Astrocyte of the hippocampus (primary cell): ENCODE measurements at places on chromosomes 4 and X.

DNA sequence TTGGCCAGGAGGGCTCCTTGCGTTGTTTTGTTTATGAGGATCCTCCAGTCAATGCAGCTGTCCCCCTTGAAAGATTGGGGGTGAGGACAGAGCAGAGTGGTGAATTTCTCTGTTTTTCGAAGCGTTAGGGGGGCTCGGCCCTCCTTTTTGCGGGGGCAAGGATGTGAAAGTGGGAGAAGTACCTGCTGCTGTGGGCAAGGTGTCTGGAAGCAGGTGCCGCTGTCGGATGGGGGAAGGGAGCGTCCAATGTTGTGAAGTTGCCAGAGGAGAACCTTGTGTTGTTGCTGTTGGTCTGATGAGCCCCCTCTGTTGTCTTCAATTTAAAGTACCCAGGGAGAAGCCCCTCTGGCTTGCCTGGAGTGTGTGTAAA, 613 bp downstream of the GLRB start:
- DNase-seq: no peak

GRCh38 chr4:878796-879728, 53.1 kb downstream of the GAK start:
- DNase-seq: no peak

- DNase-seq: no peak
Observed at GRCh38 chr4:41935652-41936021, 408 bp downstream of the TMEM33 start.

- DNase-seq: peak; percentile 53
Observed at GRCh38 chr4:114563536-114564315, 34.9 kb upstream of the UGT8 start.

- peak; percentile 2 for DNase-seq
Observed at GRCh38 chr4:66091786-66092185, 421.5 kb upstream of the EPHA5 start.

- DNase-seq: peak; percentile 50
Observed at GRCh38 chrX:23554304-23554703, 113.0 kb upstream of the PRDX4 start.

DNA sequence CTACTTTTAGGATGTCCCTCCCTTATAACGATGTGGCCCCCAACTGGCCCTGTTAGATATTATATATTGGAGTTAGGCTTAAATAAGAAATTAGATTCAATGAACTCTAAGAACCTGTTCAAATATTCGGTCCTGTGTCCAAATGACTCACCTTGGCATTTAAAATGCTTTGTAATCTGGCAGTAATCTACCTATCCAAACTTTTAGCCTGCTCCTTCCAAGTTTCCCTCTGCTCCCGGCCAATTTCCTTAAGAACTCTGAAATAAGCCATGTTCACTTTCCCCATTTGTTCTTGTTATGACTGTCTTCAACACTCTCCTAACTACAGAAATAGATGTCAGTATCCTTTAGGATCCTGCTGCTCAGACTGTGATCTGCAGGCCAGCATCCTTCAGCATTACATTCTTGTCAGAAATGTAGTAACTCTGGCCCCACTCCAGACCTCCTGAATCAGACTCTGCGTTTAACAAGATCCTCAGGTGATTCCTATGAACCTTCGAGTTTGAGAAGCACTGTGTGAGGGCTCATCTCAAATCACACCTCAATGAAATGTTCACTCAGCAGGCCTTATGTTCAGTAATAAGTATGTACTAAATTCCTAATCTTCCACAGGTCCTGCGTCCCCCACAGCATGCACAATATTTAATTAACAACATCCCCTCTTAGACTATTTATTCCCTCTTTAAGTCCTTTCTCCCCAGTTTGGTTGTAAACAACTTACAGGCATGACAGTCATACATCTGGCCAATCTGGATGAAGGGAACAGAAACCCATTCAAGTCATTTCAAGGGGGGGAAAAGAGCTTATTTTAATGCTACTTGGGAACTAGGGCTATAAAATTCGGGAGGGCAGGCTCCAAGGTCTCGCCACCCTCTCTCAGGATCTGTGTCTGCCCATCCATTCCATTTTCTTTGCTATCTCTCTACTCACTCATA, 3.0 kb downstream of the ATP8A1 start:
- DNase-seq: peak; percentile 50

GRCh38 chr4:82747686-82748575, 50.7 kb downstream of the SCD5 start:
- DNase-seq: peak; percentile 33

- DNase-seq: no peak
Observed at GRCh38 chrX:96438803-96439202, 245.8 kb upstream of the DIAPH2 start.
